ENCODE measurements at places on chromosomes 1 and 21. TPM values are rescaled to one million over a fixed set of nuclear protein-coding genes. Genes with fewer than 3 reads are reported as not detected.

The S100A10 gene
- 247 TPM for total RNA-seq

The SPATA46 gene
- not detected for total RNA-seq

The TNFRSF1B gene
- total RNA-seq = 28.1 TPM

The CR1L gene
- not detected for total RNA-seq

The VASH2 gene
- 0.14 TPM for total RNA-seq

The MMEL1 gene
- total RNA-seq = 1.1 TPM

The CCDC181 gene
- total RNA-seq = 2.1 TPM

The PGBD5 gene
- total RNA-seq = under 0.01 TPM

Measured in thoracic aorta endothelial cell (primary cell).